ENCODE measurements at places on chromosomes 1 and 21. TPM values are rescaled to one million over a fixed set of nuclear protein-coding genes. Genes with fewer than 3 reads are reported as not detected.

- H3K27ac ChIP-seq: no peak overlapping the region
- H3K27me3 ChIP-seq: no peaks in the 10 kb centered on the region
- H3K4me1 ChIP-seq: peaks cover 22% of the 10 kb centered on the region
- no peak for DNase-seq
- no peaks in the 10 kb centered on the region for H3K36me3 ChIP-seq
- no peak overlapping the region for H3K4me3 ChIP-seq
Observed at GRCh38 chr1:67752306-67752705, 67.3 kb downstream of the GADD45A start.

- no peak overlapping the region for H3K4me3 ChIP-seq
- H3K27ac ChIP-seq: peak overlapping the region; percentile 78
- H3K27me3 ChIP-seq: no peaks in the 10 kb centered on the region
- H3K4me1 ChIP-seq: peaks cover 9% of the 10 kb centered on the region
Observed at GRCh38 chr1:245234217-245235081, 79.7 kb downstream of the KIF26B start.

GRCh38 chr1:62068978-62069377 lies 125.7 kb upstream of the L1TD1 start:
- H3K4me1 ChIP-seq: peaks cover 7% of the 10 kb centered on the region
- no peak overlapping the region for H3K27ac ChIP-seq
- H3K27me3 ChIP-seq: no peaks in the 10 kb centered on the region
- H3K4me3 ChIP-seq: no peak overlapping the region
- DNase-seq: no peak
- H3K36me3 ChIP-seq: peaks cover 5% of the 10 kb centered on the region

GRCh38 chr1:9129266-9130041 lies 552 bp upstream of the GPR157 start:
- no peaks in the 10 kb centered on the region for H3K4me1 ChIP-seq
- no peak overlapping the region for H3K27ac ChIP-seq
- peak; percentile 98 for DNase-seq
- H3K27me3 ChIP-seq: peaks cover 21% of the 10 kb centered on the region
- peak overlapping the region; percentile 58 for H3K4me3 ChIP-seq

The TMPRSS15 gene
- total RNA-seq: 0.25 TPM

DNA sequence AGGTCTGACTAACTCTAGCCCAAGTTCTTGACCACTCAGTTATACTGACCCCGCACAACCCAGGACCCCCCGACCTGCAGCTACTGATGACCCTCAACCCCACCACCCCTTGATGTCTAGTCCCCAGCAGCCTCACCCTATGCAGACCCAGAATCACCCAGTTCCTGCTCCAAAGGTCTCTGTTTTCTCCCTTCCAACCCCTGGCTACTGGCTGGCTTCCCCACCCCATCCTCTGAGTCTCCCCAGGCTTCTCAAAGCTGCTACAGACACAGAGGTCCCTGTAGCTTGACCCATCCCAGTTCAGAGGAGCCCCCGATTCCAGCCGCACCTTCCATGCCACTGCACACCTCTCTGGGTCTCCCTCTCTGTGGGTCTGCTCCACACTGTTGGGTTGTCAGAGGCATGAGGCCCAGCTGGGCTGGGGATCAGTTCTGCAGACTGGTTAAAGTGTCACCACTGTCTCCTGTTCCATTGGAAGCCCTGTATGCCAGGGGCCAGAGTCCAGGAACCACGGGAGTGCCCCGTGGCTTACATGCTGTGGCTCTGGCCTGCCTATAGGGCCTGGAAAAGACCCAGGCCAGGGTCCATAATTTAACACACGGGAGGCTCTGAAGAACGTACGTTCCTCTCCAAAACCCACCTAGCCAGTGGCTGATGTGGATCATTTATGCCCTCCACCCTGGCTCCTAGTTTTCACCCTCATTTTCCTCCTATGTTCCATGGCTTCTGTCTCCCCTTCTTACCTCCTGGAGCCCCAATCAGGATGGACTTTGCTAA lies 497 bp downstream of the PKLR start:
- H3K4me1 ChIP-seq: no peaks in the 10 kb centered on the region
- no peaks in the 10 kb centered on the region for H3K36me3 ChIP-seq
- H3K27ac ChIP-seq: no peak overlapping the region

The CYP4A11 gene
- total RNA-seq: 2.1 TPM

- H3K36me3 ChIP-seq: no peaks in the 10 kb centered on the region
- H3K4me3 ChIP-seq: no peak overlapping the region
- H3K4me1 ChIP-seq: no peaks in the 10 kb centered on the region
- no peak for DNase-seq
- no peaks in the 10 kb centered on the region for H3K27me3 ChIP-seq
Observed at GRCh38 chr1:3275471-3276340, 178.8 kb upstream of the ARHGEF16 start.

The KRTAP21-1 gene
- not detected for total RNA-seq

DNA sequence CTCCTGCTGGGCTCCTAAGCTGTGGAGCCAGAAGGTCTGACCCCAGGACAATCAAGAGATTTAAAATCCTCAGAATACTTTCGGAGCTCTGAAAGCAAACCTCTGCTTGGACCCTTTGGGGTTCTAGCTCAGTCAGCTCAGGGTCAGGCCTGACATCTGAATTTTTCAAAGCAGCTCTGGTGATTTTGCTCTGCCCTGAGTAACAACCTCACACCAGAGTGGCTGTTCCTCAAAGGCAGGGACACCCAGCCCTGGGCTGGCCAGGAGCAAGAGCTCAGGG lies 11.9 kb downstream of the SLC1A7 start:
- H3K4me3 ChIP-seq: no peak overlapping the region
- H3K27ac ChIP-seq: no peak overlapping the region
- H3K4me1 ChIP-seq: no peaks in the 10 kb centered on the region
- DNase-seq: no peak
- no peaks in the 10 kb centered on the region for H3K27me3 ChIP-seq

GRCh38 chr1:184416481-184416880 lies 29.7 kb downstream of the C1orf21 start:
- DNase-seq: no peak
- H3K4me3 ChIP-seq: no peak overlapping the region
- H3K36me3 ChIP-seq: no peaks in the 10 kb centered on the region
- H3K4me1 ChIP-seq: no peaks in the 10 kb centered on the region
- H3K27me3 ChIP-seq: peaks cover 38% of the 10 kb centered on the region

The PRRX1 gene
- total RNA-seq: not detected

The RPTN gene
- not detected for total RNA-seq

- peaks cover 3% of the 10 kb centered on the region for H3K4me1 ChIP-seq
- H3K27me3 ChIP-seq: no peaks in the 10 kb centered on the region
- no peak for DNase-seq
- H3K27ac ChIP-seq: no peak overlapping the region
- peaks cover 51% of the 10 kb centered on the region for H3K36me3 ChIP-seq
Observed at GRCh38 chr1:224430511-224431113, 4.0 kb downstream of the WDR26 start.

- H3K4me1 ChIP-seq: peaks cover 3% of the 10 kb centered on the region
- DNase-seq: peak; percentile 72
- H3K27ac ChIP-seq: no peak overlapping the region
- no peak overlapping the region for H3K4me3 ChIP-seq
- H3K27me3 ChIP-seq: peaks cover 52% of the 10 kb centered on the region
Observed at GRCh38 chr1:6239950-6240768, 3.8 kb upstream of the HES3 start.

DNA sequence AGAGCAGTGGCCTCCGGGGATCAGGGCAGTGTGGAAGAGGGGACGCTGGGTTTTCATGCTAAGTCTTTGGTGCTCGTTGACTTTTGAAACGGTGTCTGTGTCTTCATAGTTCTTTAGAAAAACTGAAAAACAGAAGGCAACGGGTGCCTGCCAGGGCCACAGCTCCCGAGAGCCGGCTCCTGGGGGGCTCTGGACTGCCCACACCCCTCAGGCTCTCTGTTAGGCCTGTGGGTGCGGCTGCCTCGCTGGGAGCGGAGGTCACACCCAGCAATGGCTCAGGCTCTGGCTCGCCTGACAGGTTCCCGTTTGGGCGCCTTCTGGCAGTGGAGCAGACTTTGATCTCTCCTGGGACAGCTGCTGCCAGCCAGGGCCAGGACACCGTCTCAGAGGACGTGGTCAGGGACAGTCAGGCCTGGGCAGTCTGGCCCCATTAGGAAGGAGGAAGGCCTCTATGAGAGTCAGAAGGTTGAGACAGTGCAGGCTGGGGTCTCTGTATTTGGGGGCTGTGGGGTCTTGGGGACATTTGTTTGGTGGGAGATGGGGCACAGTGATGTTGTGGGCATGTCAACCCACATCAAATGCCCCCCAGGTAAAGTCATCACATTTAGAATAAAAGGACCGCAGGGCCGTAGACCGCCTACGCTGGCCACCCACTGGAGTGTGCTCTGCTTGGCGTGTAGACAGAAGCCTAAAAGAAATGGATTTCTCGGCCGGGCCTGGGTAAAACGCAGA lies 5.6 kb downstream of the ARHGEF16 start:
- peaks cover 32% of the 10 kb centered on the region for H3K36me3 ChIP-seq
- H3K27ac ChIP-seq: no peak overlapping the region
- H3K4me1 ChIP-seq: peaks cover 9% of the 10 kb centered on the region
- DNase-seq: no peak
- H3K27me3 ChIP-seq: no peaks in the 10 kb centered on the region

- H3K4me1 ChIP-seq: peaks cover 2% of the 10 kb centered on the region
- H3K27me3 ChIP-seq: no peaks in the 10 kb centered on the region
- peak overlapping the region; percentile 74 for H3K27ac ChIP-seq
- peak overlapping the region; percentile 99 for H3K4me3 ChIP-seq
- H3K36me3 ChIP-seq: peaks cover 30% of the 10 kb centered on the region
Observed at GRCh38 chr1:31297277-31298247, 730 bp downstream of the ZCCHC17 start.

DNA sequence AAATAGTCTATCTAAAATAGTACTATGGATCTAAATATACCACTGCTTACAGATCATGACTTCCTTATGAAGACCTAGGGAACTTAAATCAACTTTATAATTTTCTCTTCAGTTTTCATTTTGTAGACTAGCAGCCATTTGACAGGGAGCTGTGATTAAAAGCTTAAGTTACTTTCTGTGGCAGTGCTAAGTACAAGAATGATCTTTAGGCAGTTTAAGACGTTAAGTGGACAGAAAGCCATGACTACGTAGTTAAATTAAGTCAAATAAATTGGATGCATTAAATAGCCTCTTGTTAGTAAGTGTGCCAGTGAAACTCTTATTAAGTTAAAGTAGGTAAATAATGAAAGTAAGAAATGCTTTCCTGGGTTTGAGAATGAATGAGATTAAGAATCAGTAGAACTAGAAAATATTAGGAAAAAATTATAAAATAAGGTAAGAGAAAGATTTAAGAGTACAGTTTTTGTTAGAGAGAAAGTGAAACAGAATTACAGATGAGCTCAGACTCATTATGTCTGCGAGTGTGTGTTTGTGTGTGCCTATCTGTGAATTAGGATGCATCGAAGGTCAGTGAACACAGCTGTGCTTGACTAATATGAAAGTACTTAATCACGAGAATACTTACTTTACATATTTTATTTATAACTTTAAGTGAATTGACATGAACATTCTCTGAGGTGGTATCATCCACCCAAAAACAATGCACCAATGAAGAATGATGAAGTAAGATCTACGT lies 336.9 kb downstream of the KCNT2 start:
- no peaks in the 10 kb centered on the region for H3K4me1 ChIP-seq
- no peaks in the 10 kb centered on the region for H3K36me3 ChIP-seq

The CR2 gene
- 0.52 TPM for total RNA-seq

- H3K36me3 ChIP-seq: no peaks in the 10 kb centered on the region
- H3K4me3 ChIP-seq: no peak overlapping the region
- H3K4me1 ChIP-seq: peaks cover 18% of the 10 kb centered on the region
- no peak overlapping the region for H3K27ac ChIP-seq
- no peaks in the 10 kb centered on the region for H3K27me3 ChIP-seq
- DNase-seq: no peak
Observed at GRCh38 chr1:116432655-116433265, 59.7 kb downstream of the ATP1A1 start.

All from endodermal cell (in vitro differentiated cells).